ENCODE measurements at places on chromosomes 16 and 17. TPM values are rescaled to one million over a fixed set of nuclear protein-coding genes. Genes with fewer than 3 reads are reported as not detected.
A peak's percentile ranks its signal among the peaks of the same experiment; 100 is the strongest.

- H3K36me3 ChIP-seq, result peaks cover 4% of the 10 kb centered on the region
- H3K27ac ChIP-seq, result peak overlapping the region; percentile 100
- DNase-seq, result no peak
- no peak overlapping the region for H3K4me3 ChIP-seq
- H3K4me1 ChIP-seq, result peaks cover 22% of the 10 kb centered on the region
Measured at GRCh38 chr16:30376461-30376902, 1.9 kb downstream of the MYL11 start.

DNA sequence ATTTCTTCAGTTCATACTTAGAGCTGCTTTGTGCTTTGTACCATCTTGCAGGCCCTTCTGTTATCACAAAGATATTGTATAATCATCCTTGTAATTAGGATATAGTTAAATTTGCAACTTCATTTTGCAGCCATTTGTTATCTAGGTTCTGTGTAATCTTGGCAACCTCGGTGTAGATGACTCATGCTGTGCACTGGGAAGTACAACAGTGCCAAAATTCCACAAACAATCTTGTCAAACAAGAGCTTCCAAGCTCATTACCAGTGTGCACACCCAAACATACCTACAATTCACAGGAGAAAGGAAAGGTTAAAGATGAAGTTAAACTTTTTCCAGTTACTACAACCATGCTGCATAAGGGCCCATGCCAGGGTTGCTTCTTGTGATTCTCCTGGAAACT is 1231.8 kb downstream of the CDH11 start:
- H3K4me1 ChIP-seq, result no peaks in the 10 kb centered on the region
- no peak overlapping the region for H3K4me3 ChIP-seq
- DNase-seq, result no peak
- no peaks in the 10 kb centered on the region for H3K27me3 ChIP-seq
- no peak overlapping the region for H3K27ac ChIP-seq

DNA sequence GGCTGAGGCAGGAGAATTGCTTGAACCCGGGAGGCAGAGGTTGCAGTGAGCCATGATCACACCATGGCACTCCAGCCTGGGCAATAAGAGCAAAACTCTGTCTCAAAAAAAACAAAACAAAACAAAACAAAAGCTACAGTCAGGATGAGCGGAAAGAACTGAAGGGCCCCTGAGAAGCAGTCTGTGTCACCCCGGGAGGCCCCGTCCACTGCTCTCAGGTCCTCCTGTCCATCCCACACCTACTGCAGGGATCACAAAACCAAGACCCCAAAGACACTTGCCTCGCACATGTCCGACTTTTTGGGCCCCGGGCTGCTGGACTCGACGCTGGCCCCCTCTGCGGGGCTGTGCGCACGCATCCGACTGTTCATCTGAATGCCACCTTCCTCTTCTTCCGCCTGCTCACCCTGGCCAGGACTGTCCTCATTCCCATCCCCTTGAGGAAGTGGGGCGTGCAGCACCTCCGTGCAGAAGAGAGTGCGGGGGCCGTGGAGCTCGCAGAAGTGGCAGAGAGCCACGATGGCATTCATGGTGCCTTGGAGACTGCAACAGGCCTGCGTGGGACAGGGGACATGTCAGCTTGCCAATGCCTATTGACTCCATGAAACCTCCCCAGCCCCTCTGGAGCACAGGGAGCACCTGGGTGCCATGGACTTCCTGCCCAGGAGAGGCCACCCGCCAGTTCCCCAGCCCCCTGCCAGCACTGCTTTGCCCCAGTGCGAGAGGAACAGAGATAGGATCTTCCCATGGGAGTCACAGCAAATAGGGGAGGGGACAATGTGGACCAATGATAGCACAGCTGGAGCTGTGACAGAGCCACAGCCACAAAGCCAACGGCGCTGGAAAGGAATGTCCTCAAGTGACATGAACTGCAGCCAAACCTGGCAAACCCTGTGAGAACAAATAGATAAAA is 9.1 kb downstream of the FLCN start:
- H3K27me3 ChIP-seq, result peaks cover 14% of the 10 kb centered on the region
- DNase-seq, result no peak
- H3K4me3 ChIP-seq, result no peak overlapping the region
- peaks cover 16% of the 10 kb centered on the region for H3K36me3 ChIP-seq

- H3K36me3 ChIP-seq, result peaks cover 8% of the 10 kb centered on the region
- DNase-seq, result no peak
- H3K27me3 ChIP-seq, result peaks cover 28% of the 10 kb centered on the region
- no peak overlapping the region for H3K27ac ChIP-seq
Measured at GRCh38 chr17:48522031-48522653, 8.7 kb downstream of the HOXB1 start.

DNA sequence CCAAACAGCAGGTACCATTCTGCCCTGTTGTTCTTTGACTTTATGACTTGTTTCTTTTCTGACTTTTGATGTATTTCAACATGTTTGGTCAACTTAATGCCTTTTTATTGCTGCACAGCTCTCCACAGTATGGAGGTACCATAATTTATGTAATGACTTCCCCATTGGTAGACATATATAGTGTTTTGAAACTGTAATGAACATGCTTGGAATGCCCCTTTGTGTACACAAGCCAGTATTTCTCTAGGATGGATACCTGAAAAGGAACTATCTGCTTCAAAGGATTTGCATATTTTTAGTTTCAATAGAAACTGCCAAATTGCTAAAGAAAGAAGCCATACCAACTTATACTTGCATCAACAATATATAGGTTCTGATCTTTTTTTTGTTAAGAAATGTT is 66.1 kb downstream of the NOG start:
- peaks cover 5% of the 10 kb centered on the region for H3K36me3 ChIP-seq
- no peak overlapping the region for H3K27ac ChIP-seq
- no peak overlapping the region for H3K4me3 ChIP-seq
- peaks cover 2% of the 10 kb centered on the region for H3K27me3 ChIP-seq
- no peak for DNase-seq

DNA sequence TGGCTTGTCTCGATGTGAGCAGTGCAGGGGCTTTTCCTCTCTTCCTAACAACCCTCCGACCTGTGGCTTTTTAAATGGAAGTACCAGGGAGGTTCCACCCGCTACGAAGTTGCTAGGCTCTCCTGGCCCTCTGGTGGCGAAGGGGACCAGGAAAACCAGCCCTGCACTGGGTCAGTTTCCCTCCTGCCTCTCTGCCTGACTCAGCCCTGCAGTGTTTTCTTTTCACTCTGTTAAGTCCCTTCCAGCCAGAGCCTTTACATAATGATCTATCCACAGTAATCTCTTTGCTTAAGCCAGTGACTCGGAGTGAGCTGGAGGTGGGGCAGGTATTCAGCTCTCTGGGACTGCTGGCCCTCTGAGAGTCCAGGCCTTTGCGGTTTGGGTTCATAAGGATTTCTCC is 331.3 kb upstream of the EEF2KMT start:
- H3K27ac ChIP-seq, result no peak overlapping the region
- no peaks in the 10 kb centered on the region for H3K36me3 ChIP-seq
- DNase-seq, result peak; percentile 33
- H3K27me3 ChIP-seq, result peaks cover 5% of the 10 kb centered on the region
- peaks cover 21% of the 10 kb centered on the region for H3K4me1 ChIP-seq

The GNGT2 gene
- total RNA-seq, result not detected

- no peak for DNase-seq
- no peaks in the 10 kb centered on the region for H3K27me3 ChIP-seq
- no peak overlapping the region for H3K4me3 ChIP-seq
Measured at GRCh38 chr17:19294443-19294842, 57.3 kb downstream of the EPN2 start.

DNA sequence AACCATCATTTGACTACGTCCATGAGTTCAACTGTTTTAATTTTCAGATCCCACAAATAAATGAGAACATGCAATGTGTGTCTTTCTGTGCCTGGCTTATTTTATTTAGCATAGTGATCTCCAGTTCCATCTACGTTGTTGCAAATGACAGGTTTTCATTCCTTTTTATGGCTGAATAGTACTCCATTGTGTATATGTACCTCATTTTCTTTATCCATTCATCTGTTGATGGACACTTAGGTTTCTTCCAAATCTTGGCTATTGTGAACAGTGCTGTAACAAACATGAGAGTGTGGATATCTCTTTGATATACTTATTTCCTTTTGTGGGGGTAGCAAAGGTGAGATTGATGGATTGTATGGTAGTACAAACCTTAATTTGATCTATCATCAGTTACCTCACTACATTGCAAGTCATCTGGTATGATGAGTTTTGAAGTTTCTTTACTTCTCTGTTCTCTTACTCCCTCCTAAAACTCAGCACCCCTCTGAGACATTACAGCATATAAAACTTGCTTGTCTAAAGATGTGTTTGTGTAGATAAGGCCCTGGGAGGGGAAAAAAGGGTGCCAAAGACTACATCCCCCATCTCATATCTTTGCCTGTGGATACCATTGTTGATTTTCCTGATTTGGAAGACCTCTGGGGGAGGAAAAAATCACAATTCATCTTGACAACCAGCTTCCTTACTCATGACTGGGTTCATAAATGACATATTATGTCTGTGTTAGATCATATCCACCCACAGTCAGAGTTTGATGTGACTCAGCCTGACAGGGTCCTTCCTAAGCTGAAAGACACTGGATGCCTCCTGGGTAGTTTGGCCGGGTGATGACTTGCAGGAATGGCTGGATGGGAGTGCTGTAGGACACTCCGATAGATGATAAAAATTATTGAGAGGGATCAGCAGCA is 47.6 kb downstream of the ABCA9 start:
- no peak for DNase-seq
- H3K4me3 ChIP-seq, result no peak overlapping the region
- no peaks in the 10 kb centered on the region for H3K4me1 ChIP-seq
- H3K27ac ChIP-seq, result no peak overlapping the region
- H3K27me3 ChIP-seq, result no peaks in the 10 kb centered on the region
- no peaks in the 10 kb centered on the region for H3K36me3 ChIP-seq

DNA sequence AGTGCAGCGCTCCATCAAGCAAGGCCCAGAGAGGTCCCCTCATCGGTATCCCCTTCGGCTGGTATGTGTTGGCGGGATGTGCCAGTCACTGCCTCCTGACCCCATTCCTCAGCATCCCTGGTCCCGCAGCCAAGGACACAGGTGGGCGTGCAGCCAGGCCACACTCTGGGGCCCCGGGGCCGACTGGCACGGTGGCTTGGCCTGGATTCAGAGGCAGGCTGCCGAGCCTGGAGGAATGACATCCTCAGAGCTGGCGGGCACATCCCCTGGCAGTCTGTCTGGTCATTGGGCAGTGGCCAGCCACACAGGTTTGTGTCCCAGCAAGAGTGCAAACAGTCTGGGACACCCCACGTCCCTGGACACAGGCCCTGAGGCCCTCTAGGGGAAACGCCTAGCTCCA is 111.1 kb downstream of the SDK2 start:
- H3K4me3 ChIP-seq, result no peak overlapping the region
- peaks cover 36% of the 10 kb centered on the region for H3K4me1 ChIP-seq
- peaks cover 6% of the 10 kb centered on the region for H3K27me3 ChIP-seq
- DNase-seq, result no peak
- peaks cover 4% of the 10 kb centered on the region for H3K36me3 ChIP-seq

The CNGB1 gene
- 0.91 TPM for total RNA-seq

DNA sequence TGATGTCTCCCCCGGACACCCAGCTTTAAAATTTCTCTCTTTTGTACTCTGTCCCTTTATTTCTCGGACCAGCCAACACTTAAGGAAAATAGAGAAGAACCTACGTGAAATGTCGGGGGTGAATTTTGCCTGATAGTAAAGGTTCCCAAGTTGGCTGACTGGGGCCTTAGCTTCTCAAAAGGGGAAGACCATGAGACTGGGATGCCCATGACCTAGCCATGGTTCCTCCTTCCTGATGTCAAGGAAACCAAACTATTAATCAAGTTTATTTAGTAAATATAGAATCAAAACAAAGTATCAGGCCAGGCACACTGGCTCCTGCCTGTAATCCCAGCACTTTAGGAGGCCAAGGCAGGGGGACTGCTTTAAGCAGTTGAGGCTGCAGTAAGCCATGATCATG is 2.4 kb upstream of the EIF1 start:
- DNase-seq, result no peak
- H3K27me3 ChIP-seq, result peaks cover 9% of the 10 kb centered on the region
- no peak overlapping the region for H3K27ac ChIP-seq
- no peak overlapping the region for H3K4me3 ChIP-seq
- H3K36me3 ChIP-seq, result peaks cover 5% of the 10 kb centered on the region

- H3K27me3 ChIP-seq, result peaks cover 9% of the 10 kb centered on the region
- no peak for DNase-seq
- peaks cover 1% of the 10 kb centered on the region for H3K4me1 ChIP-seq
- H3K36me3 ChIP-seq, result no peaks in the 10 kb centered on the region
Measured at GRCh38 chr17:50035945-50036344, 20.0 kb upstream of the ITGA3 start.

The CRHR1 gene
- total RNA-seq, result 0.71 TPM

DNA sequence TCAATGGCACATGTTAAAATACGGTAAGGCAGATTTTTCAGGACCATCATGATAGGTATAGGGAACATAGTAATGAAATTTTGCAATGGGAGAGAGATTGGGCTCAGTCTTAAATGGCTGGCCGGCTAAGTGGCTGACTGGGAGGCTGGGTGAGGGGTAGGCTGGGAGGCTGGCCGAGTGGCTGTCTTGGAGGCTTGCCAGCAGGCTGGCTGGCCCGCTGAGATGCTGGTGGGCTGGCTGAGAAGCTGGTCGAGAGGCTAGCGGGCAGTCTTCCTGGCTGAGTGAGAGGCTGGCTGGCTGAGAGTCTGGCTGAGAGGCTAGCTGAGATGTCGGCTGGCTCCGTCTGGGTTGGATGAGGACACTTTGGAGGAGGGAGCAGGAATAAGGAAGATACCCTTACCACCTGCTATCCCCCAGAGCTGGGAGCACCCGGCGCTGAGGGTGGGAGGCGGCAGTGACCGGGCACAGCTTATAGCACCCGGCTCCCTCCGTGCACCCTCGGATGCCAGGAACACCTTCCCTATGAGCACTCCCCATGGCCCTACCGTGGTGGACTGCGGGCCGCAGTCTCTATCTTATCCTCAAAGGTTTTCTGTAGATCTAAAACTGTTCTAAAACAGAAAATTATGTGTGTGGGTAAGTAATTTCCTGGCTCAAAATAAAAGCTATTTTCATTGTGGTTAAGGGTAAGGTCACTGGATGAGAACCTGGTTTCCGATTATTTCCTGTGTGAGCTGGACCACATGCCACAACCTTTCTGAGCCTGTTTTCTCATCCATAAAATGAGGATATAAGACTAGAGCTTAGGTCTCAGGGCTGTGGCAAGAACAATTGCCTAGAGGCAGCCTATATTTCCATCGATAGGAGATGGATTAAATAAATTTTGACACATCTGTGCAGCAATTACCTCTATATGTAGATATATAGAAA is 34.5 kb upstream of the TMC5 start:
- H3K27me3 ChIP-seq, result peaks cover 2% of the 10 kb centered on the region
- H3K4me1 ChIP-seq, result no peaks in the 10 kb centered on the region
- no peak overlapping the region for H3K4me3 ChIP-seq
- DNase-seq, result no peak
- no peak overlapping the region for H3K27ac ChIP-seq

GRCh38 chr16:4361944-4362311 is 9.7 kb upstream of the VASN start:
- H3K4me3 ChIP-seq, result no peak overlapping the region
- no peak for DNase-seq
- peaks cover 3% of the 10 kb centered on the region for H3K27me3 ChIP-seq
- no peak overlapping the region for H3K27ac ChIP-seq
- H3K4me1 ChIP-seq, result no peaks in the 10 kb centered on the region
- H3K36me3 ChIP-seq, result no peaks in the 10 kb centered on the region

- H3K4me1 ChIP-seq, result peaks cover 13% of the 10 kb centered on the region
- H3K36me3 ChIP-seq, result no peaks in the 10 kb centered on the region
- H3K4me3 ChIP-seq, result peak overlapping the region; percentile 82
- H3K27ac ChIP-seq, result no peak overlapping the region
- DNase-seq, result peak; percentile 18
Measured at GRCh38 chr17:36939802-36940312, 2.6 kb downstream of the LHX1 start.

Data from glutamatergic neuron (in vitro differentiated cells).